ENCODE measurements at places on chromosomes 13 and 19.
A peak's percentile ranks its signal among the peaks of the same experiment; 100 is the strongest.

- H3K27me3 ChIP-seq = no peaks in the 10 kb centered on the region
- no peak overlapping the region for H3K27ac ChIP-seq
- no peaks in the 10 kb centered on the region for H3K4me1 ChIP-seq
- H3K36me3 ChIP-seq = no peaks in the 10 kb centered on the region
- no peak for DNase-seq
Observed at GRCh38 chr13:26967119-26968038, 204.2 kb downstream of the USP12 start.

GRCh38 chr19:17629760-17630159, 58.4 kb downstream of the UNC13A start:
- no peaks in the 10 kb centered on the region for H3K4me1 ChIP-seq
- H3K36me3 ChIP-seq = no peaks in the 10 kb centered on the region
- no peak overlapping the region for H3K4me3 ChIP-seq

GRCh38 chr19:18193388-18194180, 566 bp downstream of the MPV17L2 start:
- H3K27ac ChIP-seq = peak overlapping the region; percentile 57
- H3K4me3 ChIP-seq = peak overlapping the region; percentile 64
- DNase-seq = no peak
- peaks cover 6% of the 10 kb centered on the region for H3K4me1 ChIP-seq
- H3K27me3 ChIP-seq = no peaks in the 10 kb centered on the region

- no peaks in the 10 kb centered on the region for H3K27me3 ChIP-seq
- no peak for DNase-seq
- H3K36me3 ChIP-seq = peaks cover 22% of the 10 kb centered on the region
- H3K4me3 ChIP-seq = no peak overlapping the region
Observed at GRCh38 chr19:9295411-9295849, 14.2 kb downstream of the ZNF699 start.

GRCh38 chr13:72166102-72166650, 299.2 kb upstream of the DACH1 start:
- no peaks in the 10 kb centered on the region for H3K27me3 ChIP-seq
- no peak overlapping the region for H3K4me3 ChIP-seq
- no peak for DNase-seq
- H3K36me3 ChIP-seq = no peaks in the 10 kb centered on the region
- H3K4me1 ChIP-seq = no peaks in the 10 kb centered on the region
- no peak overlapping the region for H3K27ac ChIP-seq

DNA sequence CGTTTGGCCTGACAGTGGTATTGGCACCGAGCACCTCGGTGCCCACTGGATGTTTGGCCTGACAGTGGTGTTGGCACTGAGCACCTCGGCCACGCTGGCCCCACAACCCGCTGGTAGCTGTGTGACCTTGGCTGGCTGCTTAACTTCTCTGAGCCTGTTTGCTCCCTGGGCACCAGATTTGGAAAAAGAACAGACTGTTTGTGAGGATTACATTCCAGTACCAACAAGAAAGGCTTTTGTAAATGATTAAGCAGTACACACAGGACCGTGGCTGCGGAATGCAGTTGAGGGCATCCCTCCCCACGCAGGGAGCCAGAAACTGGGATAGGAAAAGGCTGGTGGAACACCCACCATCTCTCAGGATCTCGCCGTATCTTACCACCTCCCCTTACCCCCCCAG, 31.9 kb downstream of the SLC25A42 start:
- H3K4me1 ChIP-seq = no peaks in the 10 kb centered on the region
- no peaks in the 10 kb centered on the region for H3K27me3 ChIP-seq
- no peak for DNase-seq
- H3K4me3 ChIP-seq = no peak overlapping the region
- H3K36me3 ChIP-seq = no peaks in the 10 kb centered on the region

DNA sequence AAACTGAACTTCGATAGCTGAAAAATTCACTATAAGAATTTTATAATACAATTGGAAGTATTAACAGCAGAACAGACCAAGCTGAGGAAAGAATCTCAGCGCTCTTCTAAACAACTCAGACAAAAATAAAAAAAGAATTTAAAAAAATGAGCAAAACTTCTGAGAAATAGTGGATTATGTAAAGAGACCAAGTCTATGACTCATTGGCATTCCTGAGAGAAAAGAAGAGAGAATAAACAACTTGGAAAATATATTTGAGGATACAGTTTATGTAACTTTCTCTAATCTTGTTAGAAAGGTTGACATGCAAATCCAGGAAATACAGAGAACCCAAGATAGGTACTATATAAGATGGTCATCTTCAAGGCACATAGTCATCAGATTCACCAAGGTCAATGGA, 25.4 kb downstream of the SLC25A15 start:
- no peak overlapping the region for H3K4me3 ChIP-seq
- H3K27me3 ChIP-seq = no peaks in the 10 kb centered on the region
- DNase-seq = no peak
- H3K4me1 ChIP-seq = no peaks in the 10 kb centered on the region

- DNase-seq = no peak
- H3K4me3 ChIP-seq = no peak overlapping the region
- no peaks in the 10 kb centered on the region for H3K4me1 ChIP-seq
- no peaks in the 10 kb centered on the region for H3K27me3 ChIP-seq
- H3K36me3 ChIP-seq = no peaks in the 10 kb centered on the region
Observed at GRCh38 chr13:22243469-22244163, 572.7 kb downstream of the FGF9 start.

GRCh38 chr13:32116210-32116609, 84.6 kb downstream of the FRY start:
- no peak for DNase-seq
- no peaks in the 10 kb centered on the region for H3K36me3 ChIP-seq
- H3K4me3 ChIP-seq = no peak overlapping the region
- no peaks in the 10 kb centered on the region for H3K27me3 ChIP-seq
- no peak overlapping the region for H3K27ac ChIP-seq

GRCh38 chr19:15466851-15467733, 2.7 kb upstream of the RASAL3 start:
- no peak for DNase-seq
- no peak overlapping the region for H3K4me3 ChIP-seq
- H3K27me3 ChIP-seq = peaks cover 5% of the 10 kb centered on the region
- H3K4me1 ChIP-seq = no peaks in the 10 kb centered on the region
- no peak overlapping the region for H3K27ac ChIP-seq

GRCh38 chr13:19605161-19605955, 28.1 kb upstream of the MPHOSPH8 start:
- H3K4me1 ChIP-seq = no peaks in the 10 kb centered on the region
- H3K36me3 ChIP-seq = no peaks in the 10 kb centered on the region
- H3K27ac ChIP-seq = no peak overlapping the region
- H3K27me3 ChIP-seq = no peaks in the 10 kb centered on the region
- H3K4me3 ChIP-seq = no peak overlapping the region

- H3K4me3 ChIP-seq = peak within 1 kb of the TSS; percentile 41
- no peaks in the 10 kb centered on the region for H3K36me3 ChIP-seq
- no peaks in the 10 kb centered on the region for H3K27me3 ChIP-seq
- peak; percentile 78 for DNase-seq
- H3K4me1 ChIP-seq = peaks cover 7% of the 10 kb centered on the region
- H3K27ac ChIP-seq = peak within 1 kb of the TSS; percentile 90
Observed at GRCh38 chr19:48646001-48646721, at the start of gene CA11. Gene CA11, minus strand, starts transcription at chr19:48646187. Its CDS starts 555 bp downstream, at chr19:48645632.

DNA sequence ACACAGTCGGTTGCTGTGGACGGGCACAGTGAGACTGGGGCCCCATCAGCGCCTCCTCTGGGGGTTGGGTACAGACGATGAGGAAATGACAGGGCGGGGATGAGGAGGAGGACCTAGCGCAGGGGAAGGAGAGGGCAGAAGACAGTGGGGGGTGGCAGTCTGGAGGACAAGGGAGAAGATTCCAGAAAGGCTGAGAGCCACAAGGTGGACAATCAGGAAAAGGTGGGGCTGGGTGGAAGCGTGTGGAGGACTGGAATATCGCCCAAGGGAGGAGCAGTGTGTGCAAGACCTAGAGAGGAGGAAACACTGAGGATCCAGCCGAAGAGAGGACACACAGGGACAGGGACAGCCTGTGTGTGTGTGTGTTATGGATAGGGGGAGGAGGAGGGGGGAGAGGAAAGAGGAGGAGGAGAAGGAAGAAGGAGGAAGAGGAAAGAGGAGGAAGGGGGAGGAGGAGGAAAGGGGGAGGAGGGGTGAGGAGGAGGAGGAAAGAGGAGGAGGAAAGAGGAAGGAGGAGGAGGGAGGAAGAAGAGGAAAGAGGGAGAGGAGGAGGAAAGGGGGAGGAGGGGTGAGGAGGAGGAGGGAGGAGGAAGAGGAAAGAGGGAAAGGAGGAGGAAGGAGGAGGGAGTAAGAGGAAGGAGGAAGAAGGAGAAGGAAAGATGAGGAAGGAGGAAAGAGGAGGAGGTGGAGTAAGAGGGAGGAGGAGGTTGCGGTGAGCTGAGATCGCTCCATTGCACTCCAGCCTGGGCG, 15.8 kb upstream of the GARIN5A start:
- no peak for DNase-seq
- H3K36me3 ChIP-seq = no peaks in the 10 kb centered on the region
- no peak overlapping the region for H3K4me3 ChIP-seq
- H3K27me3 ChIP-seq = no peaks in the 10 kb centered on the region
- no peaks in the 10 kb centered on the region for H3K4me1 ChIP-seq
- H3K27ac ChIP-seq = no peak overlapping the region

DNA sequence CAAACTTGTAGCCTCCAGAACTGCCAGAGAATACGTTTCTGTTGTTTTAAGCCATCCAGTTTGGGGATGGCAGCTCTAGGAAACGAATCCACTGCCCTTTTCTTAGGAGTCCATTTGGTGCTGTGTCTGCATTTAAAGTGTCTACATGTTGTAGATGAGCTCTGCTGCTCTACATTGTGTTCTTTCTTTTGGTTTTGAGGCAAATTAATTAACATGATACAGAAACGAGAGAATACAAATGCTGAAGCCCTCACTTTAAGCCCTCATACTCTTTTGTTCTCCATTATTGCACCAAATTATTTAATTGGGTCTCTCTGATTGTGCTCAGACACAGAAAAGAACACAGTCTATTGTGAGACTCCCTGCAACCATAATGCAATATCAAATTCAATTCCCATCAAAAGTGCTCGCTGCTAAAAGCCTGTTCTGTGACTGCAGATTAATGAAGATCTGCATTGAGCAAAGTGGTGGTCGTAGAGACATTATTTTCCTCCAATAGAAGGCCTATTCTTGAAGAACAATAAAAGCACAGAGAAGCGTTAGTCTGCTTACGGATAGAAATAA, 166.3 kb upstream of the SOX21 start:
- no peak for DNase-seq
- H3K4me3 ChIP-seq = no peak overlapping the region

- no peak for DNase-seq
- H3K36me3 ChIP-seq = no peaks in the 10 kb centered on the region
- H3K27me3 ChIP-seq = no peaks in the 10 kb centered on the region
- no peak overlapping the region for H3K27ac ChIP-seq
Observed at GRCh38 chr13:37648609-37649008, 50.0 kb upstream of the POSTN start.

- no peak overlapping the region for H3K4me3 ChIP-seq
- H3K27me3 ChIP-seq = no peaks in the 10 kb centered on the region
- peaks cover 4% of the 10 kb centered on the region for H3K4me1 ChIP-seq
- no peak for DNase-seq
- no peak overlapping the region for H3K27ac ChIP-seq
Observed at GRCh38 chr13:53447863-53448262, 419.2 kb downstream of the OLFM4 start.

DNA sequence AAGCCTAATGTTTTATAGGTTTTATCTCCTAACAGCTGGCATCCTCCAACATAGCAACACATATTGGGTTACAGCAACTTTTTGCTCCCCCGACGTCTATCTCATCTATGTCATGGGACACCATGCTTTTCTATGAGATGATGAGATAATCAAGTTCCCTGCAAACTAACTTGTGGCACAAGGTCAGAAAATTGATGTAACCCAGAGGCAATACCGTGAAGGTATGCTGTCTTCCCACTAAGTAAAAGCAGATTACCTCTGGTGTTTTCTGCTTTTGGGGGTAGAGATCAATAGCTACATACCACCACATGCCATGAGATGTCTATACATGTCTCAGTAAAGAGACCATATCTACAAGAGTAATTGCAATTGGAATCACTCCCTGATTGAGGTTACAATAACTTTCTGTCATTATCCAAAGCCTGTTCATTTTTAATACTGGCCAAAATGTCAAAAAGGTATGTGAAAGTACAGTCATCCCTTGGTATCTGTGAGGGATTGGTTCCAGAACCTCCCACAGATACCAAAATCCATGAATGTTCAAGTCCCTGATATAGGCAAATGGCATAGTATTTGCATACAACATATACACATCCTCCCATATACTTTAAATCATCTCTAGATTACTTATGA, 131.3 kb downstream of the CYSLTR2 start:
- no peaks in the 10 kb centered on the region for H3K4me1 ChIP-seq
- H3K27me3 ChIP-seq = no peaks in the 10 kb centered on the region
- no peak for DNase-seq
- no peak overlapping the region for H3K4me3 ChIP-seq
- H3K27ac ChIP-seq = no peak overlapping the region

- DNase-seq = no peak
- no peaks in the 10 kb centered on the region for H3K4me1 ChIP-seq
- H3K4me3 ChIP-seq = no peak overlapping the region
- no peaks in the 10 kb centered on the region for H3K36me3 ChIP-seq
- no peak overlapping the region for H3K27ac ChIP-seq
- H3K27me3 ChIP-seq = no peaks in the 10 kb centered on the region
Observed at GRCh38 chr13:94534166-94534565, 54.7 kb upstream of the DCT start.

GRCh38 chr13:94596575-94596971, 621 bp upstream of the TGDS start:
- H3K4me3 ChIP-seq = peak overlapping the region; percentile 72
- no peaks in the 10 kb centered on the region for H3K4me1 ChIP-seq
- H3K27ac ChIP-seq = peak overlapping the region; percentile 80

- DNase-seq = no peak
- H3K27me3 ChIP-seq = no peaks in the 10 kb centered on the region
- H3K27ac ChIP-seq = no peak overlapping the region
- no peak overlapping the region for H3K4me3 ChIP-seq
- H3K4me1 ChIP-seq = no peaks in the 10 kb centered on the region
Observed at GRCh38 chr13:81487151-81487550, 1146.2 kb upstream of the SPRY2 start.

GRCh38 chr13:43983373-43983772, 103.7 kb downstream of the LACC1 start:
- H3K27ac ChIP-seq = no peak overlapping the region
- H3K36me3 ChIP-seq = no peaks in the 10 kb centered on the region
- H3K4me3 ChIP-seq = no peak overlapping the region
- no peak for DNase-seq

DNA sequence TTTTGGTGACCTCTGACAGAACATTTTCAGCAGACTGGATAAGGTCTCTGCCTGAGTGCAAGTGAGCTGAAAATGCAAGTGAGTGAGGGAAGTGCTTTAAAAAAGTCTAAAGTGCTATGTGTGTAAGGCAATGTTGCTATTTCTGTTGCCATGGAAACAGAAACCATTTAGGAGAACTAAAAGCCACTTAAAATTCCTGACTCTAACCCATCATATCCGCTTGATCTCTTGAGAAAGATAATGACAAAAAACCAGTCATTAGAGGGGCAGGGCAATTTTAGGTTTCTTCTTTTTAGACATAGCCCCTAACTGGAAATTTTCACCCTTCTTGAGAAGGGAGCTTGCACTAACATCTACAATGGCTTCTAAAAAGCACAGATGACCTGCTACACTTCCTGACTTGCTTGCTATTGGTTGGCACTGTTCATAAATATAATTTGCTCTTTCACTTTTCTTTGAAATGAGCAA, at the start of gene CYSLTR2:
Gene CYSLTR2, plus strand, starts transcription at position 458 of the 468 bp plus-strand sequence. CDS start 52,889 bp downstream, outside the sequence.
- H3K36me3 ChIP-seq = no peaks in the 10 kb centered on the region
- H3K4me3 ChIP-seq = no peak within 1 kb of the TSS
- H3K27ac ChIP-seq = peak within 1 kb of the TSS; percentile 4

- H3K4me1 ChIP-seq = no peaks in the 10 kb centered on the region
- H3K27ac ChIP-seq = no peak overlapping the region
- H3K36me3 ChIP-seq = no peaks in the 10 kb centered on the region
- H3K4me3 ChIP-seq = no peak overlapping the region
Observed at GRCh38 chr13:28474491-28475134, 20.3 kb downstream of the FLT1 start.

Measured in prostate gland (tissue), 2 donors.